T-cell (primary cell): ENCODE measurements at places on chromosomes 13 and 19.

DNA sequence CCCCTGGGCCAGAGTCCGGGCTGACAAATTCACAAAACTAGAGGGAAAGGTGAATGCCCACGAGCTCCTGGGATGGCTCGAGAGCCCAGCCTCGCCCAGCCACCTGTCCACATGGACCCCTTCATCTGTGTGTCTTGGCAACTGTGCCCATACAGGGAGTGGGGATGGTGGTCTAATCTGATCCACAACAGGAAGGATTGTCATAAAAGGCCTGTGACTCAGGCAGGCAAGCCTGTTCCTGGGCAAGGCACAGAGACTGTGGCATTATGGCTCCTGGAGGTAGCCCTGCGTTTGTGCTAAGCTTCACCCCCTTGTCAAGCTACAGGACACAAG lies 20.0 kb downstream of the CAPS start:
- no peak for DNase-seq

GRCh38 chr13:98972627-98973026 lies 5.2 kb downstream of the DOCK9 start:
- DNase-seq = no peak

- no peak for DNase-seq
These were observed at the start of gene ADGRE3 for GRCh38 chr19:14674764-14675163. ADGRE3 (minus strand) TSS chr19:14674844; CDS start chr19:14674770, 74 bp downstream.

DNA sequence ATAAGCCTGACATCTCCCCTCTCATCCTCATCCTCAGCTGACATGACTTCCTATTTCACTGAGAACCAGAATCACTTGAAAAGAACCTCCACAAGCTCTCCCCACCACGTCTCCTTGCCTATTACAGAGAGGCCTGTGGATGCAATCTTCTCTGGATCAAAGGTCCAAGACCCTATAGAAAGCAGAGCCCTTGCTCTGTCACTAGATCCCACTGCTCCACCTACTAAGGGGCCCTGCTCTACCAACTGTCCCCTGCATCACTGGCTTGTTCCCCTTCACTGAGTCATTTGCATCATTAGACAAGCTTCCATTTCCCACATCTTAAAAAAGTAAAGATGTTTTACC lies 40.8 kb downstream of the RCBTB2 start:
- no peak for DNase-seq

DNA sequence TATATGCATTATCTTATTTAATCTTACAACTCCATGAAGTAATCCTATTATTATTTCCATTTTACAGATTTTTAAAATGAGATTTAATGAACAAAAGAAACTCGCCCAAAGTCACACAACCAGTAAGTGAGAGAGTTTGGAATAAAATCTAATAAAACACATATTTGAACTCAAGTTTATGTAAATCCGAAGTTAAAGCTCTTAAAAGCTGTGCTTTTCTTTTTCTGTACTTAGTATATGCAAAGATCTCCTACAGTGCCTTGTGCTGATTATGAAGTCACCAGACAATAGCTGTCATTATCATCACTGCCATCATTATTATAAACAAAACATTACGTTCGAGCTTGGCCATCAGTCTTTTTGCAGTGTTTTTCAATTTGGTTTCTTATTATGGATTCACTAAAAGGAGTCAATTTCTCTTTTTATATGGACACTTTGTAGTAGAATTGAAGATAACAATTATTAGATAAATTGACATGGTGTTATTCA lies 29.7 kb upstream of the ENOX1 start:
- no peak for DNase-seq

DNA sequence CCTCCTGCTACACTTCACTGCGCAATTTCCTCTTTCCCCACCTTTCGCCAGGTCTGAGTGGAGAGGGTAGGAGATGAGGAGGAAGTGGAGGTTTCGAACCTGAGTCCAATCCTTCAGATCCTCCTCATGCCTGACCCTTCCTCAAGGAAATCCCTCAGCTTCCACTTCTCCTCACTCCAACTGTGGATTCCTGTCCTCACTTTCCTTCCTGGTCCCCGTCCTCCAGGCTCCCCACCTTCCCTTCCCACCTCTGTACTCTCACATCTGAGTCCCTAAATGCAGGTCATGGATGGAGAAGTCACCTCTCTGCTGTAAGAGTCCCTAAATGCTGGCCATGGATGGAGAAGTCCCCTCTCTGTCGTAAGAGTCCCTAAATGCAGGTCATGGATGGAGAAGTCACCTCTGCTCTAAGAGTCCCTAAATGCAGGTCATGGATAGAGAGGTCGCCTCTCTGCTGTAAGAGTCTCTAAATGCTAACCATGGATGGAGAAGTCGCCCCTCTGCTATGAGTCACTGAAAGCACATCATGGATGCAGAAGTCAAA lies 3.1 kb downstream of the TMEM86B start:
- DNase-seq = no peak

- DNase-seq = peak; percentile 94
These were observed at the start of gene NDUFA11 for GRCh38 chr19:5903624-5904351. NDUFA11 (minus strand) TSS chr19:5903790; CDS start chr19:5903708, 82 bp downstream.
